Activated T-helper 9 cell treated with anti-CD3 and anti-CD28 coated beads, Interleukin-2, amount 50 U/mL, for 16 hours (primary cell): ENCODE measurements at places on chromosomes 16 and 17.

GRCh38 chr17:10116753-10117420 is 81.5 kb downstream of the GAS7 start:
- DNase-seq: no peak

DNA sequence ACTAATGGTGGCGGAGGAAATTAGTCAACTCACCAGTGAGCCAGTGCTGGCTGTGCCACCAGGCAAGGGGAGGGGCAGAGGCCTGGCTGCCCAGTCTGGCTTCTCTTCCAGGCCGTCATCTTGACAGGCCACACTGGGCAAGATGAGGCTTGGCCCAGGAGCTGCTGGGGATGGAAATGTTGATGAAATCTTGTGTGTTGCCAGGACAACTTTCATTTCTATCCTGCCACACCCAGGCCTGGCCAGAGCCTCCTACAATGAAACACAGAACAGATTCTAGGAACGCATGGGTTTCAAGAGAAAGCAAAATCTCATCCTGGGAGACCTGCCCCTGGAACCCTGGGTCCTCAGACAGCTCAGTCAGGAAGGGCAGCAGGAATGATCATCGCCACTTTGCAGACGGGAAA is 9.3 kb downstream of the HEXIM2 start:
- no peak for DNase-seq

- DNase-seq: no peak
Measured at GRCh38 chr17:42835732-42836131, 2.5 kb downstream of the PSME3 start.

- DNase-seq: no peak
Measured at GRCh38 chr16:27500801-27501200, 48.9 kb downstream of the GTF3C1 start.

- no peak for DNase-seq
Measured at GRCh38 chr17:82172486-82173160, 40.0 kb downstream of the CCDC57 start.

- no peak for DNase-seq
Measured at GRCh38 chr17:59856859-59857794, 35.6 kb downstream of the TUBD1 start.

DNA sequence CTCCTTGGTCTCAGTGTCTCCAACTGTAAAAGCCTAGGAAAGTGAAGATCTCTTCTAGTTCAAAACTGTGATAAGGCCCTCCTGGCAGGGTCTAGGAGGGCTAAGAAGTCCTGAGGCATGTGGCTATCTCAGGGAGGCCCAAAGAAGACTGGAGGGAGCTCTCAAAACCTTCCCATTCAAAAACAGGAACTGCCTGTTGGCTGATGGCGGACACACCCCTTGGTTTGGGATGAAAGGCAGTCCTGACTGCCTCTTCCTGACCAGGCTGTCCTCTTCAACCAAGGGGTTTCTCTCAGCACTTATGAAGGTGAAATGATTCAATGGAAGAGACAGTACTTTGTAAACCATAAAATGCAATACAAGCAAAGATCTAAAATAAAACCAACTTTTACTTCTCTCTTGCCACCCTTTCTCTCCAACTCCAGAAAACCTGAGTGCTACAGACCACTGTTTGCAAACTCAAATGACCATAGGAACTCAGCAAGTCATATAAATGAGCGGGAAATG is 4.7 kb downstream of the ZNF764 start:
- no peak for DNase-seq

- DNase-seq: no peak
Measured at GRCh38 chr17:35536664-35537171, 760 bp downstream of the SLFN12L start.

DNA sequence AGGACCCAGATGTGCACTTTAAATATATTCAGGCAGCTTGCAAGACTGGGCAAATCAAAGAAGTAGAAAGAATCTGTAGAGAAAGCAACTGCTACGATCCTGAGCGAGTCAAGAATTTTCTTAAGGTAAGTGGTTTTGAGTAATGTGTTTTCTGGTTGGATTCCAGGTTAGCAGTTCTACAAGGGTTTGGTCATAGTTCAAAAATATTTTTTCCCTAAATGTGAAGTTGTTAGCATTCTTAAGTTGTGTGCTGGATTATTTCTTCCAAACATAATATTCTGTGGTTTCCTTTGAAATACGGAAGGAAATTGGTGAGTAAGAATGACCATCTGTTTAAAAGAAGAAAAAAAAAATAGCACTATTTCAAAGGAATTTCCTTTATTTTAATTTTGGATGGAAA is 38.4 kb downstream of the PTRH2 start:
- no peak for DNase-seq

DNA sequence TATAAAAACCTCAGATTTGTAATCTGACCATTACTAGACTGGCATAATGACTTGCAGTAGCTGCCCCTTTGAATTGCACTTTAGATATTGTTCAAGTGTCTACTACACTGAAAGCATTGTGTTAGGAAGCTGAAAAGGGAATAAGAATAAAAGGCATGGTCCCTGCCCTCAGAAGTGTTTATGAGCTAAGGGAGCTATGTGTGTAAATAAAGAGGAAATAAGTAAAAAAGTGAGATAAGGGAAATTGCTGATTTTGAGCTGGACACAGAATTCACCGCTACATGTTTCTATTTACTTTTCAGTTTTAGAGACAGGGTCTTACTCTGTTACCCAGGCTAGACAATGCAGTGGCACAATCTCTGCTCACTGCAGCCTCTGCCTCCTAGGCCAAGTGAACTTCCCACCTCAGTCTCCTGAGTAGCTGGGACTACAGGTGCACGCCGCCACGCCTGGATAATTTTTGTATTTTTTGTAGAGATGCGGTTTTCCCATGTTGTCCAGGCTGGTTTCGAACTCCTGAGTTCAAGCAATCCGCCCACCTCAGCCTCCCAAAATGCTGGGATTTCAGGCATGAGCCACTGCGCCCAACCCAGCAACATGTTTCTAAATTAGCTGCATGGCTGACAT is 57.0 kb downstream of the GRB2 start:
- DNase-seq: no peak

- DNase-seq: no peak
Measured at GRCh38 chr16:81405702-81406113, 38.9 kb upstream of the CMIP start.

GRCh38 chr17:10471858-10472257 is 2.5 kb upstream of the MYH4 start:
- no peak for DNase-seq
